ENCODE measurements at places on chromosomes 2 and 18.
A peak's percentile ranks its signal among the peaks of the same experiment; 100 is the strongest.

GRCh38 chr2:11356764-11357163 lies 12.3 kb upstream of the ROCK2 start:
- DNase-seq = no peak

- DNase-seq = no peak
Measured at GRCh38 chr2:28683100-28683706, 68.4 kb upstream of the PPP1CB start.

- DNase-seq = no peak
Measured at GRCh38 chr18:50373561-50374219, 1.2 kb upstream of the SKA1 start.

GRCh38 chr2:127025359-127026166 lies 81.4 kb downstream of the BIN1 start:
- DNase-seq = peak; percentile 25

- no peak for DNase-seq
Measured at GRCh38 chr18:25819746-25820363, 270.6 kb downstream of the SS18 start.
